ENCODE measurements at places on chromosomes 16 and 17. TPM values are rescaled to one million over a fixed set of nuclear protein-coding genes. Genes with fewer than 3 reads are reported as not detected.

GRCh38 chr17:80837711-80838110 is 153.9 kb upstream of the CHMP6 start:
- peaks cover 6% of the 10 kb centered on the region for H3K4me1 ChIP-seq
- no peaks in the 10 kb centered on the region for H3K27me3 ChIP-seq
- no peak for DNase-seq
- H3K27ac ChIP-seq, result no peak overlapping the region

GRCh38 chr17:27339836-27340550 is 46.1 kb downstream of the WSB1 start:
- H3K36me3 ChIP-seq, result no peaks in the 10 kb centered on the region
- peaks cover 17% of the 10 kb centered on the region for H3K4me1 ChIP-seq
- H3K27me3 ChIP-seq, result no peaks in the 10 kb centered on the region

- DNase-seq, result no peak
- H3K36me3 ChIP-seq, result peaks cover 4% of the 10 kb centered on the region
- no peak overlapping the region for H3K4me3 ChIP-seq
- peaks cover 31% of the 10 kb centered on the region for H3K4me1 ChIP-seq
Observed at GRCh38 chr17:57354673-57355072, 98.3 kb downstream of the MSI2 start.

- H3K36me3 ChIP-seq, result no peaks in the 10 kb centered on the region
- no peaks in the 10 kb centered on the region for H3K27me3 ChIP-seq
- no peaks in the 10 kb centered on the region for H3K4me1 ChIP-seq
- no peak for DNase-seq
- no peak overlapping the region for H3K4me3 ChIP-seq
Observed at GRCh38 chr17:27368151-27368795, 74.4 kb downstream of the WSB1 start.

GRCh38 chr17:35089586-35090296 is 26.2 kb upstream of the RFFL start:
- H3K27me3 ChIP-seq, result no peaks in the 10 kb centered on the region
- peak overlapping the region; percentile 6 for H3K27ac ChIP-seq
- peak; percentile 54 for DNase-seq
- no peaks in the 10 kb centered on the region for H3K36me3 ChIP-seq
- H3K4me1 ChIP-seq, result peaks cover 18% of the 10 kb centered on the region

GRCh38 chr16:1032607-1033006 is 39.9 kb upstream of the SSTR5 start:
- H3K27me3 ChIP-seq, result no peaks in the 10 kb centered on the region
- no peak overlapping the region for H3K4me3 ChIP-seq
- H3K4me1 ChIP-seq, result no peaks in the 10 kb centered on the region
- H3K27ac ChIP-seq, result no peak overlapping the region
- DNase-seq, result no peak

DNA sequence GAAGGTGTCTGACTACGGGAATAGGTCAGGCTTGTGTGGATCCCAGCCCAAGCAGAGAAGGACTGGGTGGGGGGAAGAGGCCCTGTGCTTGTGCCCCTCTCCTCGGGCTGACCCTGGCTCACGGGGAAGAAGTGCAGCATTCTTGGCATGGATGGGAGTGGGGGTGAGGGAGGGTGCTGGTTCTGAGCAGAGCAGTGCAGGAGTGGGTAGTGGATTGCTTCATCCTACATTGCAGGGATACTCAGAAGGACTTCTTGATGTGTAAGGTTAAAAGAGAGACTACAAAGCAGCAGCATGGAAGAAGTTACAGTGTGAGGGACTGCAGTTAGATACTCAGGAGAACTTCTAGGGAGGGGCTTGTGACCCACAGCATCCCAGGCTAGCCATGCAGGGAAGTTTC is 2.1 kb downstream of the ARHGAP23 start:
- H3K36me3 ChIP-seq, result no peaks in the 10 kb centered on the region
- DNase-seq, result no peak
- no peak overlapping the region for H3K27ac ChIP-seq
- H3K4me1 ChIP-seq, result no peaks in the 10 kb centered on the region

DNA sequence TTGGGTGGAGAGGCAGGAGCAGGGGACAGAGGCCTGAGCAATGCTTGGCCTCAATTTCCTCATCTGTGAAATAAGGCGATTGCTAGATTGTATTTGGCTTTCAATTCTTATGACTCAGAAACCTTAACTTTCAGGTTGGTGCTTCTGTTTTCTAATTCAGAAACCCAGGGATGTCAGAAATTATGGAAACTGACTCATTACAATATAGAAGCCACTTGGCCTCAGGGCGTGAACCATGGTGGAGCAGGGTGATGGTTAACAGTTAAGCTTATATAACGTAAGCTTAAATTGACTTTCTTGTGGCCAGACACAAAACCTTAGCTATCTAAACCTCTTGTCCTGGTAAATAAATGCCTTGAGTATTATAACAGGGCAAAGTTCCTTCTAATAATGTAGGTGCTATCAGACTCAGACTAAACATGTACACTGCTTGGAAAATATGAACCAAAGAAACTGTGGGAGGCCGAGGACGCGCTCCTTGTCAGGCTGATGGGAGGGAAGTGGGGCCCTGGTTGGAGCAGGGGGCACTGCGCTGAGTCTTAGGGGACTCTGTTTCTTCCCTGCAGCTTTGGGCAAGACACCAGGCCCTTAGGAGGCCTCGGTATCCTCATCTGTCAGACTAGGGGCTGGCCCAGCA is 17.1 kb upstream of the SREBF1 start:
- H3K4me3 ChIP-seq, result no peak overlapping the region
- no peaks in the 10 kb centered on the region for H3K36me3 ChIP-seq
- peaks cover 11% of the 10 kb centered on the region for H3K4me1 ChIP-seq

Gene TMEM114
- not detected for total RNA-seq

Gene ZBTB4
- total RNA-seq, result 16.5 TPM

GRCh38 chr16:11402745-11403533 is 57.7 kb downstream of the RMI2 start:
- no peak overlapping the region for H3K4me3 ChIP-seq
- H3K27me3 ChIP-seq, result no peaks in the 10 kb centered on the region
- no peak overlapping the region for H3K27ac ChIP-seq
- DNase-seq, result no peak
- no peaks in the 10 kb centered on the region for H3K4me1 ChIP-seq

DNA sequence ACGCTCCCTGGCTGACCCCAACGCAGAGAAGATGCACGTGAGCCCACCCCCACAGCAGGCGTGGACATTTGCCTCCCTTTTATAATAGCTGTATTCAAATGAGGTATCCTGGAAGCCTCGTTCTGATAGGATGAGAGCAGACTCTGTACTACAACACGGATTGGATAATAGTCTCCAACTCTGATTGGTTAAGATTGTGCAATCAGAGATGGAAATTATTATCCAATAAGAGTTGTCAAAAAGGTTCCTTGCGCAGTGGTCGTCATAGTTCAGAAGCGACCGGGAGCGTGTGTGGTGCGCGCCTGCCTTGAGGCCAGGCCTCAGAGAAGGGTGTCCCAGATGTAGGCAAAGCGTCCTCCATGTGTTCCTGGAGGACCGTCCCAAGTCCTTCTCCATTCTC is 104.6 kb downstream of the USP22 start:
- H3K36me3 ChIP-seq, result no peaks in the 10 kb centered on the region
- peaks cover 14% of the 10 kb centered on the region for H3K4me1 ChIP-seq
- H3K4me3 ChIP-seq, result no peak overlapping the region
